MG63 (cell line): ENCODE measurements at places on chromosomes 7 and 10. TPM values are rescaled to one million over a fixed set of nuclear protein-coding genes. Genes with fewer than 3 reads are reported as not detected.
A peak's percentile ranks its signal among the peaks of the same experiment; 100 is the strongest.

The FASTK gene
- total RNA-seq: 47.5 and 71.5 TPM in 2 replicates

GRCh38 chr10:5659702-5660528 lies 6.5 kb downstream of the ASB13 start:
- DNase-seq: peak; percentile 23

DNA sequence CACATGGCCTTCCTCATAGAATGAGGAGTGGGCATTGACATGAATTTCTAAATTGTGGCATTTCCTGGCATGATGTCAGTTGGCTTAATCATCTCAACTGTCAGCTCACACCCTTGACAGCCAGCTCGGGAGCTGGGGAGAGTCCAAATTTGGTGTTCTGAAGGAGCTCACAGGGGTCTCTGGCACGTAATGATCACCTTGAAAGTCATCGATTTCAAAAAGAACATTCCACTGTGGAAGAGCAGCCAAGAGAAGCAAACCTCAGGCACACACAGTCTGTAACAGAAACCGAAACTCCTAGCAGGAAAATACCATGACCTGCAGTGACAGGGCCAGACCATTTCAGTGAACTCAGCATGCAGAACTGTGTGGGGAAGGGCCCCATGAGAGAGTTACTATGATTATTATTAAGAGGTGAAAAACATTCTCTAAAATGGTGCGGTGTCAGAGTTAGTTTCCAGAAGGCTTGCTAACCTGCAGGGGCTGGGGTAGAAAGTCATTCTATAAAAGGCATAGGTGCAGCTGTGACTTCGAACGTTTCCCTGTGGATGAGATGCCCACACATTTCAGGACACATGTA lies 26.4 kb upstream of the KLF6 start:
- peak; percentile 86 for DNase-seq

The GIMAP8 gene
- not detected in 2 replicates for total RNA-seq

The COBL gene
- 0.03 TPM in 1 of 2 replicates, not detected in the other for total RNA-seq

The TFEC gene
- total RNA-seq: not detected in 2 replicates

GRCh38 chr7:29479301-29480200 lies 84.1 kb upstream of the PRR15 start:
- no peak for DNase-seq

The PCLO gene
- total RNA-seq: not detected in 2 replicates

DNA sequence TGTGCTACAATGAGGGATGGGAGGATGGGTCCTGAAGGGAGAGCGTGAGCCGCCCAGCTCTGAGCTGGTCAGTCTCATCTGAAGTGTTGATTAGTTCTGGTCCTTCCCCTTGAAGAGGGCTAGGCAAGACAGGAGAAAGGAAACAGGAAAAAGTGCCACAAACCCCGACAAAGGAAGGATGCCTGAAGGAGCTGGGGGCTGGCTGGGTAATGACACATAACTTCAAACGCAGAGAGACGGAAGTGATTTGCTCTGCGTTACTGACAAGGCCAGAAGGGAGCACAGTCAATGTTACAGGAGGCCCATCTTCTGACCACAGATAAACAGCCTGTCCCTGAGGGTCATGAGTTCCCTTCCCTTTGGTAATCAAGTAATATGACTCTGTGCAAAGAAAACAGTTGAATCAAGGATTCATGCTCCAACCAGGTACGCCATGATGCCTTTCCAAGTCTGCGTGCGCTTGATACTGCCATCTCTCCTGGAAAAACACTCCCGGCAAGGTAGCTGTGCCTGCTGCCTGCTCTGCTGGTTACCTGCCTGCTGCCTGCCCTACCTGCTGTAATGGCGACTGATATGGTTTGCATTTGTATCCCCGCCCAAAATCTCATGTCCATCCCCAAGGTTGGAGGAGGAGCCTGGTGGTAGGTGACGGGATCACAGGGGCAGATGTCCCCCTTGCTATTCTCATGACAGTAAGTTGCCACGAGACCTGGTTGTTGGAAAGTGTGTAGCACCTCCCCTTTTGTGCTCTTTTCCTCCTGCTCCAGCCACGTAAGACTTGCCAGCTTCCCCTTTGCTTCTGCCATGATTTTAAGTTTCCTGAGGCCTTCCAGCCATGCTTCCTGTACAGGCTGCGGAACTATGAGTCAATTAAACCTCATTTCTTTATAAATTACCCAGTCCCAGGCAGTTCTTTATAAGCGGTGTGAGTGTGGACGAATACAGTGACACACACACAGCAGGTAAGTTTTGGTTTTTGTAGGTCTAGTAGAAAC lies 57.9 kb downstream of the GRB10 start:
- no peak for DNase-seq

The SPDYE11 gene
- not detected in 2 replicates for total RNA-seq

GRCh38 chr7:159067576-159068487 lies 76.8 kb downstream of the VIPR2 start:
- no peak for DNase-seq

DNA sequence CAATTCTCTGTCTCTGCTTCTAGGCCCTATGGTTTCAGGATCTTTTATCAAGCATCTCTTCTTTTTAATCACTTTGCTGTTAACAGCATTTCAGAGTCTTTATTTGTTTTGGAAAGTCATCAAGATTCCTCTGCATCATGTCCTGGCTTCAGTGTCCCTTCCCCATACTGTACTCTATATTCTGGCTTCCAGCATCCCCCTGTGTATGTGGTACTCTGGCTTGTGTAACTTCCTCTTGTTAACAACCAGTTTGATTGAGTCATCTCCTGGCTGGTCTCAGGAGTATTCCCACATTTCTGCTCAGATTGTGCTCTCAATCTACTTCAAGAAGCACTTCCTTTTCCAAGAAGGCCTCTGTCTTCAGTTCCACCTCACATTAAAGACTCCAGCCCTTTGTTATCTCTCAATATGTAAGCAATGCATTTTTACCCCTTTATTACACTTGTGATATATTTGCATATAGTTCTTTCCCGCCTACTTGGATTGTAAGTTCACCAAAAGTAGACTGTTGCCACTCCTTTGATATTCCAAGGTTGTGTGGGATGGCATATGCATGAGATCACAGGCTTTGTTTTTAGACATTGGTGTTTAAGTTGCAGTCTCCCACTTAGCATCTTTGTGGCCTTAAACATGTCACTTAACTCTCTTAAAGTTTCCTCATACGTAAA lies 15.1 kb upstream of the ATE1 start:
- peak; percentile 74 for DNase-seq

DNA sequence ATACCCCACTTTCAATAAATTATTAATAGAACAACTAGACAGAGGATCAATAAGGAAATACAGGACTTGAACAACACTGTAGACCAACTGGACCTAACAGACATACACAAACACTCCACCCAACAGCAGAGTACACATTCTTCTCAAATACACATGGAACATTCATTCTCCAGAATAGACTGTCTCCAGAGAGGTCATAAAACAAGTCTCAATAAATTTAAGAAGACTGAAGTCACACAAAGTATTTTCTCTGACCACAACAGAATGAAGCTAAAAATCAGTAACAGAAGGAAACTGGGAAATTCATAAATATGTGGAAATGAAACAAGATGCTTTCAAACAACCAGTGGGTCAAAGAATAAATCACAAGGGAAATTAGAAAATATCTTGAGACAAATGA lies 119.8 kb downstream of the SMURF1 start:
- no peak for DNase-seq

DNA sequence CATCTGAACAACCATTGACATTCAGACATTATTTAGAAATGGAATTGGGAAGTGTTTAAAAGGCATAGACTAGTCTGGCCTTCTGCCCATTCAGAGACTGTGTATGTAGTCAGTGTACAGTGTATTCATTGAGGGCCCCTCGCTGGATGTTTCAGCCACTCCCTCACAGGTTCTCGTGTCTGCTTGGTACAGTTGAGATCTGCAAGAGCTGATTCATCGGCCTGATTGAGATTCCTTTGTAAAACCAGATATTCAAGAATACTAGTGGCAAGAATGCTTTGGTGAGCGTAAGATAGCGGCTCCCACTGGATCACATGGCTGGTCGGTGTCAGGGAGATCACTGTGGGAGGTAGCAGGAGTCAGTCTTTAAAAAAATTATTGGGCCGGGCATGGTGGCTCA lies 119.5 kb downstream of the TCF7L2 start:
- no peak for DNase-seq

DNA sequence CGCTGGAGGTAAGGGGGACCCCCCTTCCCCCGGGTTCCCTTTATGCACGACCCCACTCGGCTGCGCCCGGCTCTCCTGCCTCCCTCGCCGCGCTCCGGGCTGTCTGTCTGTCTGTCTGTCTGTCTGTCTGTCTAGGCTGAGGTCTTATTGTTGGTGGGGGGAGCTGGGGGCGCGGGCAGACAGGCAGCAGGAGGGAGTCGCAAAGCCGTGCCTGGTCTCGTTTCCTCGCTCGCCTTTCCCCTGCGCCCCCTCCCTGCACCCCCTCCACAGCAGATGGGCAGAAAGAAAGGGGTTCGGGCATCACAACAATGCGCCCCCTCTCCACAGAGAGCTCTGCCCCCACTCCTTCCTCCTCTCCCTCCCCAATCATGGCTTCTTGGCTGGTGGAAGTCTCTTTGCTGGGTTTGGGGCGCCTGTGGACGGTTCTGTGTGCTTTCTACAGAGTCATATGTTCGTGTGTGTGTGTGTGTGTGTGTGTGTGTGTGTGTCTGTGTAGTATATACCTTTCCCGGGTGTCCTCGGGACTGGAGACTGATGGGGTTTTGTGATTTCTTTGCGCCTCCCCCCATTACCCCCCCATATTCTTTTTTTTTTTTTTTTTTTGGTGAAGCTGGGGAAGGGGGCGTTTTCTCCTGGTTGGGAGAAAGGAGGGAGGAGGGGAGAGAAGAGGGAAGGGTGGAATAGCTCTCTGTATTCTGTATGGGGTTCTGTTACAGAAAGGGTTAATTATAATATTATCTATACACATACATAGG lies 1.9 kb downstream of the AUTS2 start:
- no peak for DNase-seq

DNA sequence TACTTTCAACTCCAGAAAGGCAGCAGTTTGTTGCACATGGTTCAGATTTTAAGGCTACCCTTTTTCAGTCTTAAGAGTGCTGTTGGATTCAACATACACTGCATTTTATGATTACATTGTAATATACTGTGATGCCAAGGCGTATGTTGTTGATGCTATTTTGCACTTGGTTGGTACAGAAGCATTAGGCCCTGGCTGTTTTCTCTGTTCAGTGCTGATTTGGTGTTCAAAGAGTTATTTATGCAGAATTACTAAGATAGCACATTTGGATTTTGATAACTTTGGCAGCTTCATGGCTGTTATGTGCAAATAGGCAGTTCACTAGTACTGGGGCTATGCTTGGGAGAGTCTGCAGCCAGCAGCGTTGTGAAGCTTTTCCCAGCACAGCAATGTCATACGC lies 7.8 kb downstream of the GPR158 start:
- DNase-seq: no peak

The IL6 gene
- 5.2 and 13.7 TPM in 2 replicates for total RNA-seq

DNA sequence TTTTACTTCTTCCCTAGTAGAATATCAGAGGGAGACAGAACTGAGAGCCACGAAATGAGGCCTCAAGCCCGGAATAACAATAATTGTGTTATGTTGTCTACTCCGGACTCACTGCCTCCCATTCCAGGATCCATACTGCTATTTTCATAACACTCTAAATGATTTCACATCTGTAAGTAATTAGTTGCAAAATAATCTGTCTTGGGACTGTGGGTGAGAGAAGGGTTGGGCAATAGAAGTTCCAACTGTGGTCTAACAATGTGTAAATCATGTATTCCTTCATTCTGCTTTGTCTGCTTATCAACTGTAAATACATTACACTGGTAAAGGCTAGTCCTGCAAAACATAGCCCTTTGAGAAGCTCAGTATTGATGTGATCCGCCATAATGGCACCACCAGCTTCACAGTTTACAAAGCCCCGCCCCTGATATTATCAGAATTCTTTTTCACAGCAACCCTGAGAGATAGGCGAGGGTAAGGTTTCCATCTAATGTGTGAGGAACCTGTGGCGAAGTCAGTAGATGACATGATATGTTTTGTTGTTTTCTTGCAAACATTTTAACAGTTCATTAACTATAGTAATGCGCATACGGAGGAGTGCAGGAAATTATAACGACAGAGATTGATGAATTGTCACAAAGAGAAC lies 265.7 kb upstream of the BMPER start:
- DNase-seq: no peak

The WNT16 gene
- not detected in 2 replicates for total RNA-seq

DNA sequence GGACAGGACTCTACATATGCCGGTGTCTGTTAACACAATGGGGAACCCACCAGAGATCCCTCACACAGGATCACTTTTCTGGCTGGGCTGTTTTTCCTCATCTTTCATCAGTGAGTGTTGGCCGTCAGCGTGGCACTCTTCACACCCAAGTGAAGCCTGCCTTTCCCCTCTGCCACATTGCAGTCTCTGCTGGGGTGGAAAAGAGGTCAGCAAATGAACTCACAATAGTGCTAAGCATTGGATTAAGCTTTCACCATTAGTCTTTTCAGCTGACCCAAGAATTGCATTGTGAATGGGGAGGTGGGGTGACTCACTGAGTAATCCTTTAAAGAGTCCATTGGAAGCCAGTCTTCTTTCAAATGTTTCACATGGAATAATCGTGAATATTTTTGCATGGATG lies 143.0 kb downstream of the KIAA1217 start:
- no peak for DNase-seq

- no peak for DNase-seq
These were observed 3.5 kb upstream of the GRID1 start for GRCh38 chr10:86370006-86370585.

DNA sequence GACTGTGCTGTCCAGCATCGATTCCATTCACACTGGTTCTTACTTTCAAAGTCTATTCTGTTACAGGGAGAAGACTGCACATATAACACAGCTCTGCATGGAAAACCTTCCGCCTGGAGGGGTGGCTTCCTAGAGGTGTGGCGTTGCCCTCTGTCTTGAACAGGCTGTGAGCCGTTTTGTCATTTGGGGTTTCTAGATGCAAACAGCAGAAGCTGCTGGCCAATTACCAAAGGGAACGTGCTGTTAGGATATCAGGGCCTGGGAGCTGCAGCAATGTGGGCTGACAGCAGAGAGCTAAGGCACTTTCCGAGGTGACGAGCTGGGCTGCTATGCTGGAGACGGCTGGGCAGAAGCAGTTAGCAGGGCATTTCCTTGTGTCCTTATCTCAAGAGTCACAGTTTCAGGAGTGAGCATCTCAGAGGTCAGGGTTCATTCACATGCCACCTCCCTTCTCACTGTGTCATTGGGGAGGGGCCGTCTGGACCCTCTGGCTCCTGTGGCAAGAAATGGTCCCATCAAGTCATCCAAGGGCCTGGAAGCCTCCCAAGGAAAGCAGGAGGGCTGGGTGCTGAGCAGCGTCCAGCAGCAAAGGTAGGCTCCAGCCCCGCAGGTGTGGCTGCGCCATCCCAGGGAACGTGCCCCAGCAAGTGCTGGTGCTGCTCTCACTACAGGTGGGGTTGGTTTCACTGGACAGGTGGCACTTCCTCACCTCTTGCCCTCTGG lies 106.5 kb downstream of the WDR37 start:
- no peak for DNase-seq
